ENCODE measurements at places on chromosomes 12 and 14. TPM values are rescaled to one million over a fixed set of nuclear protein-coding genes. Genes with fewer than 3 reads are reported as not detected.

DNA sequence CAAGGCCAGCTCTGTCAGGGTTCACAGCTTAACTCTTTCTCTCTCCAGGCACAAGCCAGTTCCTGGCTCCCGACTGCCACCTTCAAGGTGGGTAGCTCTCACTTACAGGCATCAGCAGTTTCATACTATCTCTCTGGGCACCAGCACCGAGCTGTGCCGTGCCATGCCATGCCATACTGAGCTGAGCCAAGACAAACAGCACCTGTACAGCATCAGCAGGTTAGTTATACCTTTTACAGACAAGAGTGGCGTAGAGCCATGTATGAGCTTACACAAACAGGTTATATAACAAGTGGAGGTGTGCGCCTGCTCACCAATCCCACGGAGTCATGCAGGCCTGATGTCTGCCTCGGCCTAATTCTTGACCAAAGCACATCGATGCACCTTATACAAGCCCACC is 1098.7 kb downstream of the AACS start:
- DNase-seq = no peak

GRCh38 chr14:70008284-70009262 is 129.4 kb downstream of the SMOC1 start:
- DNase-seq = no peak

DNA sequence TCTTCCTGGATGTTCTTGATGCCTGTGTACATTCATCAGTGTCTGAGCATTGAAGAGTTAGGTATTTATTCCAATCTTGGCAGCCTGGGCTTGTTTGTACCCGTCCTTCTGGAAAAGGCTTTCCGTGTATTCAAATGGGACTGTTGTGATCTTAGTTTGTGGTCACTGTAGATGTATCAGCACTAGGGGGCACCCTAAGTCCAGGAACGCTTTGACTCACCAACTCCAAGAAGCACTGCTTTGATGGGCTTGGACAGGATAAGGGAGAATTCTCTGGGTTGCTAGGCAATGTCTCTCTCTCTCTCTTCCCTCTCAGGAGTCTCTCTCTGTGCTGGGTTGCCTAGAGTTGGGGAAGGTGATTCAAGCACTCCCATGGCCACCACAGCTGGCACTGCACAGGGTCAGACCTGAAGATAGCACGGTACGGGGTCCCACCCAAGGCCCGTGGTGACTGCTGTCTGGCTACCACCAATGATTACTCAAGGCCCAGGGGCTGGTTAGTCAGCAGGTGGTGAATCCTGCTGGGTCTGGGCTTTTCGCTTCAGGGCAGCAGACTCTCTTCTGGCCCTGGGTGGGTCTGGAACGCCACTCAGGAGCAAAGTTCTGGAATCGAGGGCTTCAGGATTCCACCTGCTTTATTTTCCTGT is 211.1 kb upstream of the RGS6 start:
- DNase-seq = no peak

DNA sequence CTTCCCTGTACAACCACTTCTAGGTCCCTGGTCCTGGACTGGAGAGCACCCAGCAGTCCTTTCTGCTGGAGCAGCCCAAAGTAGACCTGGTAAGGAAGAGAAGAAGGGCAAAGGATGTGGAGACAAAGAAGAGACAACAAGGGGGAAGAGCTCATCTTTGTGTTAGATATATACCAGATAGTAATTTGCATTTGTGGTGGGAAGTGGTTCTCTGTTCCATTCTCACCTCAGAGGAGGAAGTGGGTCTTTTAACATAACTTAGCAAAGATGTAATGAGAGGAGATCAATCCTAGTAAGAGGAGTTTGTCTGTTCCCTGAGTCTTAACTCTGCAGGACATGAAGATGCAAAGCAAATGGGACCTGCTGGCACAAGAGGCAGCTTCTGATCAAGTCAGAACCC is 8.0 kb downstream of the CCDC198 start:
- no peak for DNase-seq

DNA sequence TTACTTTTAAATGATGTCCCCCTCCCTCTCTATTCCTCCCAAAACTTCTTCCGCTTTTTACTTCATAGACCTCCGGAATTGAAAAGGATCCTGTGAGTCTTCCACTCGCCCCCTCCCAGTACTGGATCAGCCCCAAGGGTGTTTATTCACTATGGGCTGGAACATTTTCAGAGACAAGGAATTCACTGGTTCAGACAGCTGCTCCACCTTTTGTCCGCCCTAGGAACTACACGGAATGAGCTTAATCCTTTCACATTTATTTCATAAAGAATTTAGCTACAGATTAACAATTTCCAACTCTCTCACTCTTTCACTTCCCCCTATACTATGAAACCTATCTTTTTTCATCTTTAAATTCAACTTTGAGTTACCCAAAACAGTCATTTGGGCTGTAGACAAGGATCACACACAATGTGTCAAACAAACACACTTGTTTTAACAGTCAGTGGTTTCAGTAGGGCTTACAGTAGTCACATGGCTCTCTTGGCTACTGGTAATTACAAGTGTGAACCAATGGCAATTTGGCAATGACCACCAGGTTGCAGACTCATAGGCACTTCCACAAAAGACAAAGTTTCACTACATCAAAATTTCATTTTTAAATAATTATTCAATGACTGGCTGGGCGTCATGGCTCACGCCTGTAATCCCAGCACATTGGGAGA is 20.6 kb downstream of the CNIH1 start:
- DNase-seq = no peak

GRCh38 chr14:104717646-104718045 is 6.4 kb upstream of the ADSS1 start:
- DNase-seq = no peak

DNA sequence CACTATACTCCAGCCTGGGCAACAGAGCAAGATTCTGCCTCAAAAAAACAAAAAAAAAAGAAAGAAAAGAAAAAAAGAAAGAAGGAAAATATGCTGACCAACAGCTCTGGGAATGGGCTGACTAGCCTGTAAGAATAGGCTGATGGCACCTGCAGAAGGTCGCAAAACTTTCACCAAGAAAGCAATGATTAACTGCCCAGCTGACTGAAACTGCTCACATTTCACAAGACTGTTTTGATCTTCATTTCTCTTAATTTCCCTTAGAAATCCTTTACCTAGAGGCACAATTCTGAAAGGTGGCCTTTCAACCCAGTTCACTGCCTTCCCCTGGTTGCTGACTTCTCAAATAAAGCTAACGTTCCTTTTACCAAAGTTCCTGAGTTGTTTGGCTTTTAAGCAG is 12.4 kb downstream of the BEST3 start:
- no peak for DNase-seq

GRCh38 chr12:49707812-49708147 is 575 bp upstream of the FMNL3 start:
- DNase-seq = no peak

DNA sequence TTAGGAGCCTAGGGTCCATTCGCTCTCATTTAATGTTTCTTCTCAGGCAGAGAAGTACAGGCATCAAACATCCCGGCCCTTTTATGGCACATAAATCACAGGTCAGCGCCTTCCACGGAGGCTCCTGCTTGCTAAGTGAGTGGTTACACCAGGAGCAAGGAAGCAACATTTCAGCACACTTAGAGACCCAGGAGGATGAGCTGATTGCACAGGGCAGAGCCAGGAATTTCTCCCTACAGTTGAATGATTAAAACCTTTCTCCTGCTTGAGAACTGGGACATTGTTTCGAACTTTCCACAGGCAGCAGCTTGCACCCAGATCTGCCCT is 233.4 kb downstream of the SPTSSA start:
- DNase-seq = no peak

Gene GNB3
- 3.8 TPM for total RNA-seq

Gene TRIM9
- 2.2 TPM for total RNA-seq

Gene PGF
- total RNA-seq = not detected

Data from naive thymus-derived CD8-positive, alpha-beta T cell (primary cell).